Hepatocyte (in vitro differentiated cells): ENCODE measurements at places on chromosomes 13 and 19.

- H3K27ac ChIP-seq: no peak overlapping the region
- H3K4me3 ChIP-seq: no peak overlapping the region
- no peaks in the 10 kb centered on the region for H3K36me3 ChIP-seq
- H3K4me1 ChIP-seq: no peaks in the 10 kb centered on the region
These were observed 15.0 kb downstream of the TMEM143 start for GRCh38 chr19:48348737-48349136.

GRCh38 chr19:36489920-36490415 is 607 bp upstream of the ZNF566 start:
- no peaks in the 10 kb centered on the region for H3K36me3 ChIP-seq
- DNase-seq: peak; percentile 91
- H3K27me3 ChIP-seq: no peaks in the 10 kb centered on the region
- H3K4me3 ChIP-seq: peak overlapping the region; percentile 72
- peaks cover 6% of the 10 kb centered on the region for H3K4me1 ChIP-seq

DNA sequence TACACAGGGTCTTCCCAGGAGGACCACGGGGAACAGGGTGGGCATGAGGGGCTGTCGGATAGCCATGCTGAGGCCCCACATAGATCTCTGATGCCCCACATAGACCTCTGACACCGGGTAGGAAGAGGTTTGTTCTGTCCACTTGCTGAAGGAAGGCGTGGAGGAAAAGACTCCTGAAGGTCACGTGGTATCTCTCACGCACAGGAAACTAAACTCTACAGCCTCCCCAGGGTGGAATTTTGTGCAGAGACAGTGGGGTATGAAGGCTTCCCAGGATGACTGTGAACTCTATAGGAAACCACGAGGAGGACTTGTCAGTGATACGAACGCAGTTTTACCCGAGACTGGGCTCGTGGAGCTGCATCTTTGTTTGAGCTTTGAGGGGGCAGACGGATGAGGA is 2.8 kb downstream of the EVI5L start:
- H3K4me3 ChIP-seq: no peak overlapping the region
- no peaks in the 10 kb centered on the region for H3K27me3 ChIP-seq
- H3K4me1 ChIP-seq: peaks cover 3% of the 10 kb centered on the region
- H3K27ac ChIP-seq: no peak overlapping the region

DNA sequence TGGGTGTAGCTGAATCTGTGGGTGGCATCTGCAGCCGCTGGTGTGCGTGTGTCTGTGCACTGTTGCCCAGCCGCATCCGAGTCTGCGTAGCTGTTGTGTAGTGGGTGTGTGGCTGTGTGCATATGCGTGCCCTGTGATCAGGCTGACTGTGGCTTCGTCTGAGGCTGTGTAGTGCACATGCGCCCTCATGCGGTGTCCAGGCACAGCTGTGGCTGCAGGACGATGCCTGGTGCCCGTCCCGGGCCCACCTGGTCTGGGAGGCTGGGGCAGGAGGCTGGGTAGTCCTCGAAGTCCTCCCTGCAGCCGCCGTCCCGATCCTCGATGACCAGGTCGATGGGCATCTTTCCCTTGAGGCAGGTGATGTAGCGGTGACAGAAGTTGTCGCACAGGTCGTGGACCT is 4.9 kb downstream of the MEIS3 start:
- H3K4me1 ChIP-seq: no peaks in the 10 kb centered on the region
- H3K27me3 ChIP-seq: peaks cover 31% of the 10 kb centered on the region
- DNase-seq: no peak

- peak; percentile 97 for DNase-seq
- H3K27ac ChIP-seq: peak within 1 kb of the TSS; percentile 88
- H3K36me3 ChIP-seq: no peaks in the 10 kb centered on the region
These were observed at the start of gene ZNF701 for GRCh38 chr19:52570000-52570861. ZNF701 (plus strand) TSS chr19:52570287; CDS start chr19:52574148, 3,861 bp downstream.

- H3K4me3 ChIP-seq: no peak overlapping the region
- no peaks in the 10 kb centered on the region for H3K4me1 ChIP-seq
- H3K27me3 ChIP-seq: no peaks in the 10 kb centered on the region
- H3K36me3 ChIP-seq: no peaks in the 10 kb centered on the region
- DNase-seq: no peak
These were observed 23.4 kb upstream of the CEACAM21 start for GRCh38 chr19:41552558-41552957.

DNA sequence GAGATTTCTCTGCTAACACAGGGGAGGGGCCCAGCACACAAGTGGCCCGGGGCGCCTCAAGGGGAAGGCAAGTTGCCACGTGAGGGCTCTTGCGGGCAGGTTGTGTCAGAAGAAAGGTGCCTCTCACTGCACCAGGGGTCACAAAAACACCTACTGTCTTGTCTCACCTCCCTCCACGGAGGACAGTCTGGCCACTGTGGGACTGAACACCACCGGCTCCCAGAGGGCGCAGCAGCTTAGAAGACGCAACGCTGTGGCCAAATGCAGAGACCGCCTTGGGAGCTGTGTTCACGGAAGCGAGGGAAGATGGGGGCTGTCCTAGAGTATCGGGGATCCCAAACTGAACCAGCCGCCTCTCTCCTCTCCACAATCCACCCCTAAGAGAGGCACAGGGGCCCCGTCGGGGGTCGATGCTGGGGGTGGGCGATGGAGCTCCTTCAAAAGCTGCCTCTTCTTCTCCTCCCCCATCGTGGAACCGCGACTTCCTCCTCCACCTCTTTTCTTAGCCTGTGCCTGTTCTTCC is 177.5 kb downstream of the FOXO1 start:
- no peak overlapping the region for H3K27ac ChIP-seq
- no peaks in the 10 kb centered on the region for H3K4me1 ChIP-seq
- no peaks in the 10 kb centered on the region for H3K36me3 ChIP-seq
- no peak for DNase-seq
- peaks cover 9% of the 10 kb centered on the region for H3K27me3 ChIP-seq
- H3K4me3 ChIP-seq: no peak overlapping the region

DNA sequence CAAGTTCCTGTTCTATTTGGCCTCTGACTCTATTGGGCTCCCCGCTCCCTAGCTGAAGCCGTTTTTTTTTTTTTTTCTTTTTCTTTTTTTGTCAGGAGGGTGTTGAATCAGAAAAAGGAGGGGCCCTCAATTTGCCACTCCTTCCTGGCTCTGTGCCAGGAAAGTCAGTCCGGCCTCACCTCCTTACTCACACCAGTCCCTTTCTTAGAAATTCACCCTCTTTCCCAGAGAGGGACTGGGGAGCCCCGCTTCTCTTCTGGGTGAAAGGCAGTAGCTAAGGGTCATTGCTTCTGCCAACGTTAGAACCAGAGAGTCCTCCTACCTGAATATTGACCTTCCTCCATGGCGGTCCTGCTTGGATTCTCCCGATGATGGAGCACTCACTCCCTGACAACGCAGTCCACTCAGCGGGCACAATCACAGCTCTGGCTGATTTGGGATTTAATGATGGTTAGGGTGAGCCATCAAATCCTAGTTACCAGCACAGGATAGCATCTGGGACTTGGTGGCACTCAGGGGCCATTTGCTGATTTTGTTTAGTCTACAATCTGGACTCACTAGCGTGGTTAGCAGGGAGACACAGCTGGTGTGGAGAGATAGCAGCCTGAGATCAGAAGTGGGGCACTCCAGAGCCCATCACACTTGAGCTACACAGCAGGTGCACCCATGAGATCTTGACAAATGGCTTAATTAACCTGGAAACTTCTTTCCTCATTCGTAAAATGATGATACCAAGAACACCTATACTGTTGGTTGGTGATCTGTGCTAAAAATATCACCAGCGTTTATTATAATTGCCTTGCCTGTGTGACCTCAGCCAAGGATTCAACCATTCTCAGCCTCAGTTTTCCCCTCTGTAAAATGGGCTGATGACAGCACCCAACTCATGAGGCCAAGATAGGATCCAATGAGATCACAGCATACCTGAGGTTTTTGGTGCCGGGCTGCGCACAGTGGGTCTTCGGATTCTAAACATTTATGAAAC is 2.2 kb downstream of the FCER2 start:
- no peaks in the 10 kb centered on the region for H3K36me3 ChIP-seq
- H3K27me3 ChIP-seq: peaks cover 6% of the 10 kb centered on the region
- no peak for DNase-seq
- no peaks in the 10 kb centered on the region for H3K4me1 ChIP-seq
- H3K4me3 ChIP-seq: no peak overlapping the region

- H3K27me3 ChIP-seq: no peaks in the 10 kb centered on the region
- H3K27ac ChIP-seq: peak overlapping the region; percentile 82
- H3K4me3 ChIP-seq: peak overlapping the region; percentile 85
- peaks cover 14% of the 10 kb centered on the region for H3K4me1 ChIP-seq
- H3K36me3 ChIP-seq: no peaks in the 10 kb centered on the region
- DNase-seq: peak; percentile 76
These were observed 657 bp downstream of the PLIN3 start for GRCh38 chr19:4866595-4867424.

DNA sequence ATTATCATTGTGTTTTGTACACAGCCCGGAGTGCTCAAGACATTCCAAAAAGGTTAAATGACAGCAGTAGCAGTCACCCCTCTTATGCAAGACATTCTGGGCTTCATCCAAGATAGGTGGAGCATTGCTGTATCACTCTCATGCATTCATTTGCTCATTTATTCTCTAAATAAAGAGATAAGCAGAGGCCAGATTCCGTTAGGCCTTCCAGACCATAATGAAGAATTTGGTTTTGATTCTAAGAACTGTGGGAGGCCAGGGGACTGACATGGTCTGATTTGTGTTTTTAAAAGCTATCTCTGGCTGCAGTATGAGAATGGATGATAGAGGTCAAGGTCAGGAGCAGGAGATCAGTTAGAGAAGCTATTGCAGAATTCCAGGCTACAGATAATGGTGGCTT is 145.8 kb downstream of the KCNRG start:
- H3K27me3 ChIP-seq: no peaks in the 10 kb centered on the region
- no peak for DNase-seq
- H3K27ac ChIP-seq: no peak overlapping the region
- peaks cover 4% of the 10 kb centered on the region for H3K4me1 ChIP-seq

- no peak for DNase-seq
- no peaks in the 10 kb centered on the region for H3K27me3 ChIP-seq
- no peak overlapping the region for H3K27ac ChIP-seq
- H3K4me3 ChIP-seq: no peak overlapping the region
- no peaks in the 10 kb centered on the region for H3K36me3 ChIP-seq
These were observed 373.9 kb upstream of the TSHZ3 start for GRCh38 chr19:31723101-31723500.

DNA sequence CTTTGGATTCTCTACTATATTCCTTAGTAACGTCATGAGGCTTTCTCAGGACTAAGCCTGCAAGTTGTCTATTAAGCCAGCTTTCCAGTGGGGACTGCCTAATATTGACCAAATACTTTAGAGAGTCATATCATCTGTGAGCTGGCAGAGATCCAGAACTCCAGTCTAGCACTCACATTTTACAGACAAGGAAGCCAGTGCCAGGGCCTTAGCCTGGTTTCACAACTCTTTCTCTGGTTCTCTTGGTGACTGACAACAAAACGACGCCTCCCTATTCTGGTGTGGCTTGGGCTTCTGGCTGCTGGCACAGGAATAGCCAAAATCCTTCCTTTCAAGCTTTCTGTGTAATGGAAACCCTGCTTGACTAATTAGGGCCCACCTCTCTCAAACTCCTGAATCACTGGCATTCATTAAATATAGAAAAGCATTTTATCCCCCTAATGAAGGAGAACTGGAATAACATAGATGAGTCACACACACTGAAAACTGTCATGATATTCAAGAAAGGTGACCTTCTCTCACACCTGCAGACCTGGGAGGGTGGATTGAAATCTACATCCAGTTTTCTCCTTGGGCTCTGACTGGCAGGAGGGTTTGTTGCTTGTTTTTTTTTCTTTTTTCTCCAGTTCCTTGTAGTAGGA is 75.2 kb upstream of the UBL3 start:
- H3K27ac ChIP-seq: peak overlapping the region; percentile 97
- H3K27me3 ChIP-seq: no peaks in the 10 kb centered on the region
- H3K4me1 ChIP-seq: peaks cover 38% of the 10 kb centered on the region
- H3K36me3 ChIP-seq: no peaks in the 10 kb centered on the region

- no peaks in the 10 kb centered on the region for H3K27me3 ChIP-seq
- no peaks in the 10 kb centered on the region for H3K36me3 ChIP-seq
- H3K27ac ChIP-seq: no peak overlapping the region
- peaks cover 18% of the 10 kb centered on the region for H3K4me1 ChIP-seq
- no peak overlapping the region for H3K4me3 ChIP-seq
These were observed 64.9 kb upstream of the MEDAG start for GRCh38 chr13:30841154-30841553.

DNA sequence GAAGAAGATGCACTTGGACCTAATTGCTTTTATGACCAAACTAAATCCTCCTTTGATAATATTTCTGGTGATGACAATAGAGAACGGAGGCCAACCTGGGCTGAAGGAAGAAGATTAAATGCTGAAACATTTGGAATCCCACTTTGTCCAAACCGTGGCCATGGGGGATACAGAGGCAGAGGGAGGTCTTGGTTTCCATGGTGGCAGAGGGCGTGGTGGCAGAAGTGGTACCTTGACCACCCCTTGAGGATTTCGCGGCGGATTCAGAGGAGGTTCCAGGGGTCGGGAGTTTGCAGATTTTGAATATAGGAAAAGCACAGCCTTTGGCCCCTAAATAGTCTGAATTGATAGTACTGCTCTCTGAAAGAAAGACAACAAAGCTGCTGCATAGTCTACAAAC is 7.2 kb upstream of the LILRB3 start:
- no peak for DNase-seq
- H3K36me3 ChIP-seq: no peaks in the 10 kb centered on the region
- H3K27me3 ChIP-seq: peaks cover 2% of the 10 kb centered on the region
- H3K27ac ChIP-seq: no peak overlapping the region
- no peaks in the 10 kb centered on the region for H3K4me1 ChIP-seq
- no peak overlapping the region for H3K4me3 ChIP-seq

DNA sequence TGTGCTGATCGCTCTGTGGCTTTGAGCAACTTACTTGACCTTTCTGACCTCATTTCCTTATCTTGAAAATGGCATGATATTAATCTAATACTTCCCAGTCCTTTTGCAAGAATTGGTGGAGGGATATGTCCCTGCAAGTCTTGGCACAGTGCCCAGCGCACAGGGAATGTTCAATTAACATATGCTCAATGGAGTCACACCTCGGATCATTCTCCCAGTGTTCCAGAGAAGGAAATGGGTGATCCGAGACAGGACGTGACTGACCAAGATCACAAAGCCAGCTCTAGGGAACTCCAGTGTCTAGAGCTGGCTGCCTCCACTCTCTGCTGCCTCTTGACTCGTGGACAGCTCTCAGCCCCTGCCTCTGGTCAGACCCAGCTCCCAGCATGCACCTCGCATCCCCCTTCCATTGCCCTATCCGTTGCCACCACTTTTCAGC is 3.6 kb downstream of the CDC42EP5 start:
- peak overlapping the region; percentile 6 for H3K27ac ChIP-seq
- H3K36me3 ChIP-seq: no peaks in the 10 kb centered on the region
- no peak for DNase-seq
- H3K4me1 ChIP-seq: peaks cover 20% of the 10 kb centered on the region
- no peak overlapping the region for H3K4me3 ChIP-seq
